HEK293T (cell line): ENCODE measurements at places on chromosomes 1 and 21.

GRCh38 chr1:9716404-9717192, 65.1 kb downstream of the PIK3CD start:
- DNase-seq: no peak

DNA sequence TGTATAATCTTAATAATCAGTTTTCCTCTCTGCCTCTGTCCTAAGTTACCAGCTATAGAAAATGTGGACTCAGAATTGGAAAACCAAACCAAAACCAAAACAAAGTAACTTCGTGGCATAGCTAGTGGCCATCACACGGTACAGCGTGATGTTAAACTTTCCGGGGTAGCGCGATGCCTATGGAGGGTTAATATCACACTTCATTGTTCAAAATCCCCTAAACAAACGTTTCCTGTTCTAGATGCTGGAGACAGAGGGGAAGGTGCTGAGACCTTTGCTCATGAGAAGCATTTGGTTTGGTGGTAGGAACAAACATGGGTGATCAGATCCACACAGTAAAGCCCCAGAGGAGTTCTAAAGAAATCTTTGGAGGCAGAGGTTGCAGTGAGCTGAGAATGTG, 4.9 kb downstream of the AADACL4 start:
- no peak for DNase-seq

DNA sequence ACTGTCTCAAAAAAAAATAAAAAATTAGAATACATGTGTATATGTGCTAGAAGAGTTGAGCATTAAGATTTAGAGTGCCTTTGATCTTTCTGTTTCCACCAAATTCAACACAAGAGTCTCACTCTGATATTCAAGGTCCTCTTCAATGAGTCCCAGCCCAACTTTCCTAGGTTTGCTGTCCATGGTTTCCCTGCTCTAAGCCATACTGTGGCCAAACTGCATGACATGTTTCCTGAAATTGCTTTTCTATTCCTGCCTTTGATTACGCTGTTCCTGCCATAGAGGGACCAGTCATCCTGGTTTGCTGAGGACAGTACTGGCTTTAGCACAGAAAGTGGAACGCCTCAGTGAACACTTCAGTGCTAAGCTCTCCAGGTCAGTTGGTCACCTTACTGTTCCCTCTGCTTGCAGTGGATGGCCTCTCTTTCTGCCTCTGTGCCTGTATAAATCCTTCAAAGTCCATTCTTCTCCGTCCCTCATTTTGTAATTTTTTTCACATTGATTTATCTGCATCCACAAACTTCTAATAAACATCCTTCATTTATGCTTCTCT, 305.9 kb upstream of the PROX1 start:
- no peak for DNase-seq

- no peak for DNase-seq
Measured at GRCh38 chr1:20080441-20081352, 10.7 kb downstream of the PLA2G5 start.

DNA sequence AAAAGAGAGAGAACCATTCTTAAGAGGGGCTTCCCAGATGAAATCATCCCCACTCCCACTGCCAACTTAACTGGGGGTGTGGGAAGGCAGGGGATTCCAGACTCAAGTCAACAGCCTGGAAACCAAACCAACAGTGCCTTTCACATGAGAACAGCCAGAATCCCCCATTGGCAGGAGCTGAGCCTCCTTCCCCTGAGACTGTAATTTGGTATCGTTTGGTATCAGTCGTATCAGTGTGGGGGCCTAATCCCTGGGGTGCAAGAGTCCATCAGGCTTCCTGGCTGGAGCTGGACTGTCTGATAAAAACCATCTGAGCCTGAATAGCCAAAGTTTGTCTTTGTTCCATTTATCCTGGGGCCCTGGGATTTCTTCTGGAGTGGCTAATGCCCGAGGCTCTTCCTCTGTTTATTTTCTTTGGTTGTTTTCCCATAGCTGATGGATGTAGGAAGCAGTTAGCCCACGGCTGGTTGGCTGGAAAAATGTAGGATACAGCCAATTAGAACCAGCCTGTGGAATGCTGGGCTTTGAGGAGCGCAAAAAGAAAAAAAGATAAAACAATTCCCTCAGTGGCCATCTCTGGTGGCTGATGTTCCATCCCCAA, 84.6 kb downstream of the LAMC2 start:
- peak; percentile 60 for DNase-seq

- DNase-seq: peak; percentile 37
Measured at GRCh38 chr1:107683191-107683657, 281.8 kb downstream of the VAV3 start.

DNA sequence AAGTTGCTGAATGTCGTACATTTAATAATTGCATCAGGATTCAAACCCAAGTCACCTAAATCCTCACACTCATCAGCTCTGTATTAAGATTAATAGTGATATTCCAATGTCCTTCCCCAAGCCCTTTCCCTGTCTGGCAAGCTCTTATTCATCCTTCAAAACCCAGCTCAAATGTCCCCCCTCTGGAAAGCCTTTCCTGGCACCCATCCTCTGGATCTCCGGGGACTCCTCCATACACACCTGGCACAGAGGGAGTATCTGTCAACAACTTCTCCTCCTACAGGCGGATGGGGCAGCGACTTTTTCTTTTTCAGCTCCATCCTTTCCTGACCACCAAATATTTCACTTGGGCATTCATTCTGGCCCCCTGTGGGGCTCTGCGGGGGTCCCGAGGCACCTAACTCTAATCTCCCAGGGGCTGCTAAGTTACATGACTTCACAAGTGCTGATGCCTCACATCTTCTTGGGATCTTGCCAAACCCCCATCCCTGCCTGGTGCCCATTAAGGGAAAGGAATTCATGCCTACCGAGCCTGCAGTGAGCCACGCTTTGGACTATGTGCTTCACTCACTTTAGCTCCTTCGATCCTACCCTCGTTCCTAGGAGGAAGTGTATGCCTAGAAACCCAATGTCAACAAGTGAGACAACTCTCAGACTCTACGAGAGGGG, 15.2 kb downstream of the TINAGL1 start:
- no peak for DNase-seq

DNA sequence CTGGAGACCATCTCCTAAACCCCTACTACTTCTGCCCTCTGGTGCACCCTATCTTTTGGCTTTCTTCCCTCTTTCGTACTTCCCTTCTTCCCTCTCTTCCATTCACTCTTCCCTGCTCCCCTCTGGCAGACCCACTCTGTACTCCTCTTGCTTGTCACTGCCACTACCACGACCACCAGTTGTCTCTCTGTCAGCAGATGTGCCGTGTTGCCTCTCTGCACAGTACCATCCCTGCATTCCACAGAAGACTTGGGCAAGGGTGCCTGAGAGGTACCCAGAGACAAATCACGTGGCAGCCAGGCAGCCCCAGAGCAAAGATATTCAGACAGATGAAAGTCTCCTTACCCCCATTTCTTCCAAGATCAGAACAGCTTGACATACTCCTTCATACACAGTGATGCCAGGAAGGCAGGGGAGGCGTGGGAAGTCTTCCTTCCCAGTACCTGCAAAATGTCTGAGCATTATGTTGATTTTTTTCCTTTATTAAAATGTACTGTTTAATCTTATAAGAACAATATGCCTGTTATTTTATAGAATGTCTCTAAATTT, 15.0 kb downstream of the CAMSAP2 start:
- DNase-seq: no peak

DNA sequence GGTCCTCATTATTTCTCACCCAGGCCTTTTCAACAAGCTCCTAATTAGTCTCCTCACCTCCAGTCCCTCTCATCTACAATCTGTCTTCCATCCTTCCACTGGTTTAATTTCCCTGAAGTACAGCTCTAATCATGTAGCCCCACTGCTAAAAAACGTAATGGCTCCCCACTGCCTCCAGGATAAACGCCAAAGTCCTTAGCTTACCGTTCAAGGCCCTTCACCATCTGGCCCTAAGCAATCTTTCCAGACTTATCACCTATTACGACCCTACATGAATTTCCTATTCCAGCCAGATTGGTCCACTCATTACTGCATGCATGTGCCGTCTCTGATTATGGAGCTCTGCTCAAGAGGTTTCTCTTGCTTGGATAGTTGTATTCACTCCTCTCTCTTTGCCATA, 83.1 kb upstream of the DAB1 start:
- no peak for DNase-seq

DNA sequence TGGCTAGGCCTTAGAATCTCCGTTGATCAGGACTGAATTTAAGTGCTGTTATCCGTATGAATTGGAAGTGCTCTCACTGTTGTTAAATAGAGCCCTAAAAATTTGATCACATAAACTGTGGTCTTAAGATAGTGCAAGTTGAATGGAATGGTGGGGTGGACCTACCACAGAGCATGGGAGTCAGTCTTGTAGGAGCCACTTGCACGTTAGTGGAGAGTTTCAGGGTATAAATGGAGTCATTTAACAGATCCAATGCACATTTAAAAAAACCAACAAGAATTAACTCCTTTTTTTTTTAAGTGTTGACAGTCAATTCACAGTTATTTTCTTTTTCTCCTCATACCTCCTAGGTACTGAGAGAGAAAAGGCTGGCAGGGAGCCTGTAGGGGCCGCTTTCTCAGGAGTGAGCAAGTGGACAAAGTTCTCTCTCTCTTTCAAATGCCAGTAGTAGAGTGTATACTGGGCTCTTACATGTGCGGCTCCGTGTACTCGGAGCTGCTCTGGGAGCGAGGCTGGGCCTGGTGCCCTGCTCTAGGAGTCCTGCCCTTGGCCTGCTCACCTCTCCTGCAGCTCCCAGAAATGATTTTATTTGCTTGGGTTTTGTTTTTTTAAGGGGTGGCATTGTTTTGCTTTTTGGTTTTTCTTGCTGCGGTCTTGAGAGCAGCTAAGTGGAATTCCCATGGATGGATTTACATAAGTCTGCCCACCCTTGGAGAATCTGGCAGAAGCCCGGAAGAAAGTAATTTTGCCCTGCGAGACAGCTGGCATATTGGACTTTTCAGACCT, 91.3 kb downstream of the ATP5PO start:
- no peak for DNase-seq

GRCh38 chr21:27314131-27314530, 347.2 kb upstream of the ADAMTS5 start:
- no peak for DNase-seq

DNA sequence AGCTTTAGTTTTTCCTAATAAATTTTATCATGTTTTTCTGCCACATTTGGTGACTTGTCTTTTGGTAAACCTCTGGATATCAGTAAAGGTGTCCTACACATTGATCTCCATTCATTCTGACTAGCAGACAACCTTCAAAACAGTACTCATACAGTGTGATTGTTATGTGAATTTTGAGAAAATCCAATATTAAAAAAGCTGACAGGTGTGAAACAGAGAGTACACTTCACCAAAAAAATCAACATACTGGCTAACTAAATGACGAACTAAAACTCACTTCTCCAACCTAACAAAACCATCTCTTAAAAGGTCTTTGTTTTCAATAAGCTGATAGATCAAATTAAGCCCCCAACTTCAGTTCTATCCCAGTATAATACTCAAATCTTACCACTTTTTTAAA, 1.5 kb downstream of the FRRS1 start:
- DNase-seq: no peak
